ENCODE measurements at places on chromosomes 3 and 15.

- DNase-seq, result no peak
These were observed 20.8 kb downstream of the CIAO2A start for GRCh38 chr15:64072812-64073211.

DNA sequence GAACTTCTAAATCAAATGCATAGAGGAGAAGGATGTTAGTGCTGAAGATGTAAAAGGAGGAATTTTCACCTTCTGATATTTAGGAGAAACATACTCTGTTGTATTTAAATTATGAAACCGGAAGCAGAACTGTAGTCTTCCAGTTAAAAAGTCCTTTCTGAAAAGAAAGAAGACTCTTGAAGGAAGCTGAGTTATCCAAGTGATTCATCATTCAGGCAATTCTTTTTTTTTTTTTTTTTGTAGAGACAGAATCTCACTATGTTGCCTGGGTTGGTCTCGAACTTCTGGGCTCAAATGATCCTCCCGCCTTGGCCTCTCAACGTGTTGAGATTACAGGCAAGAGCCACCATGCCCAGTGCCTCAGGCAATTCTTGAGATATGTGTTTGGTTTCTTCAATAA, 424.8 kb upstream of the TPM1 start:
- DNase-seq, result no peak

GRCh38 chr3:76958274-76958673, 81.6 kb upstream of the ROBO2 start:
- DNase-seq, result no peak

DNA sequence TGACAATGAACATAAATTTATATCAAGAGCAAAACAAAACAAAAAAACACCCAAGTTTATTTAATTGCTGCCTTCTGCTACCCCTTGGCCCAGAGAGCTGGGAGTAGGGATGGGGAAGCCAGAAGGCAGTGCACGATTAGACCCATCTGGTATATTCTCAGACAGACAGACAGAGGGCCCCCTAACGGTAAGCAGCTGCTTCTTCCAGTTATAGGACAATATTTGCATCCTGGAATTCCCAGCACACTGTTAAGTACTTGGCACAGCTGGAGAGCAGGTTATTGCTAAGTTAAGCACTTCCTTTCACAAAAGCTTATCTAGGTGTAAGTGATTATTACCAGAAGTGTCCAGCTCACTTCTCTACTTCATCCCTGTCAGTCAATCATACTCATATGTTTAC, 39.3 kb downstream of the C2CD4B start:
- peak; percentile 38 for DNase-seq

DNA sequence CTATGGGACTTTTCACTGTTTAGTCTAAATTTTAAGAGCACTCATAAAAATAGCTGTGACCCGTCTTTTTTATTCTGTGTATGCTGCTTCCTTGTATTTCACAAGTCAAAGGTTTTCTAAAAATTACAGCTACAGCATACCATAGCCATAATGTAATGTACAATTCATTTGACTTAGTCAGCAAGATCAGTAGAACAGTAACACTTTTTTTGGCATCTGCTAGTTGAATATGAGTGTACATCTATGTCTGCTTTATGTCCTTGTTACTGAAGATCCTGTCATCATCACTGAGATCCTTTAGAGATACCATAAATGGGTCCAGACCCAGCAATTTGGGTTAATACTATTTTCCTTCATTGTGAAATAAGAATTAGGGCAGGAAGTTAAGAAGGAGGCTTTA, 42.2 kb downstream of the CMSS1 start:
- no peak for DNase-seq

- DNase-seq, result no peak
These were observed 10.3 kb downstream of the PIK3CA start for GRCh38 chr3:179158336-179159039.

- no peak for DNase-seq
These were observed at the start of gene PLIN1 for GRCh38 chr15:89679212-89679611. PLIN1 (minus strand) TSS chr15:89679367; CDS start chr15:89677489, 1,878 bp downstream.

- DNase-seq, result no peak
These were observed 31.2 kb downstream of the SPATA12 start for GRCh38 chr3:57091521-57092273.

GRCh38 chr3:159607856-159608255, 380.8 kb upstream of the IL12A start:
- DNase-seq, result no peak

- no peak for DNase-seq
These were observed 82.0 kb downstream of the ETFA start for GRCh38 chr15:76229266-76229665.

GRCh38 chr15:73239564-73240215, 129.1 kb downstream of the HCN4 start:
- DNase-seq, result no peak

DNA sequence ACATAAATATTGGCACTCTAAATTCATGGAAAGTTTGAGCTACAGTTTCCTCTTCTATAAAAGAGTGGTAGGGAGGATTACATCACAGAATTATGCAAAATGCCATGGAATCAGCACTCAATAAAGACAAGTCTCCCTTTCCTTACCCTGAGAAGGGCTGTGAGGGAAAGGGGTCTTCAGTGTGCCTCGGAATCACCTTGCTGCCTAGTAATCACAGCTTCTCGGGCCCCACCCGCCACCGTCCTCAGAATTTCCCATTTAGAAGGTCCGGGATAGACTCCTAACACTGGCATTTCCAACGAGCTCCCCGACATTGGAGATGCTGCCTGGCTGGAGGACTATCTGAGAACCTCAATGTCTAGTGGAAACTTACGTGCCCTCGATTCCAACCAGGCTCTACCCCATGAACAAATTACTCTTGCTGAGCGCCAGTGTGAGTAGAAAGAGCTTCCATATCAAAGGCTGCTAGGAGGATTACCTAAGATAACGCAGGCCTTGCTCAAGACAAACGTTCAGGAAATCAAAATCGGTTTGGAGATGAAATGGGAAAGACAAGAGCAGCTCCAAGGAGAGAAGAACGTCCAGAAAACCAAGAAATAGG, 92.1 kb upstream of the CHD2 start:
- no peak for DNase-seq

GRCh38 chr3:56257826-56258225, 210.4 kb downstream of the ERC2 start:
- DNase-seq, result no peak

DNA sequence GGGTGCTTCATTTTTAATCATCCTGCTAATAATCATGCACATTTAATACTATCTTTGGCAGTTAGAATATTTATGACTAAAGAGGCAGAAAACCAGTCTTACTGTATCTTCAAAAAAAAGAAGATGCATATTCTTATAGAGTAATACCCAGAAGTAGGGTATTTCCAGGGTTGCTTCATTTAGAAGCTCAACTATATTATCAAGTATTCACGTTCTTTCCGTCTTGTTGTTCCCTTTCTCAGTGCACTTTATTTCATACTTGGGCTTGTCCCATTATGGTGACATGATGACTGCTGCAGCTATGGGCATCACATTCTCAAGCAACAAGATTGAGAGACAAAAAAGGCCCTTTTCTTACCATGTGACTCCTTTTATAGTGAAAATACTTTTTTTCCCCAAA, 96.8 kb upstream of the ASB14 start:
- DNase-seq, result no peak

GRCh38 chr3:9033867-9034266, 70.6 kb upstream of the RAD18 start:
- DNase-seq, result no peak

DNA sequence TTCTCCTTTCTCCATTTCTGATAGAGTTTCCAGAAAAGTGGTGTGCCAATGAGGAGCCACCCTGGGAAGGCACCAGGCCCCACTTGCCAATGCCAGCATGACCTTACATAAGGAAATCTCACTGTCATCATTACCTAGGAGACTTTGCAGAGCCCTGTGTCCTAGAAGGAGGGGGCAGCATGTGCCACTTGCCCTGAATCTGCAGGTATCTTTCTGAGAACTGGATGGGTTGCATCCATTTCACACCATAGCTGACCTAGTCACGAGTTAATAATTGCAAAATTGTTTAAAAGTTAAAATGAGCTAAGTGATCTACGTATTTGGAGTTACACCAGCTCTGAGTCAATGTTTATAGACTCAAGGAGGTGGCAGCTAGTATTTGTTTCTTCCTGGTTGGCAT, 14.3 kb downstream of the CA12 start:
- DNase-seq, result no peak

GRCh38 chr15:81863162-81863561, 182.7 kb downstream of the MEX3B start:
- DNase-seq, result no peak

DNA sequence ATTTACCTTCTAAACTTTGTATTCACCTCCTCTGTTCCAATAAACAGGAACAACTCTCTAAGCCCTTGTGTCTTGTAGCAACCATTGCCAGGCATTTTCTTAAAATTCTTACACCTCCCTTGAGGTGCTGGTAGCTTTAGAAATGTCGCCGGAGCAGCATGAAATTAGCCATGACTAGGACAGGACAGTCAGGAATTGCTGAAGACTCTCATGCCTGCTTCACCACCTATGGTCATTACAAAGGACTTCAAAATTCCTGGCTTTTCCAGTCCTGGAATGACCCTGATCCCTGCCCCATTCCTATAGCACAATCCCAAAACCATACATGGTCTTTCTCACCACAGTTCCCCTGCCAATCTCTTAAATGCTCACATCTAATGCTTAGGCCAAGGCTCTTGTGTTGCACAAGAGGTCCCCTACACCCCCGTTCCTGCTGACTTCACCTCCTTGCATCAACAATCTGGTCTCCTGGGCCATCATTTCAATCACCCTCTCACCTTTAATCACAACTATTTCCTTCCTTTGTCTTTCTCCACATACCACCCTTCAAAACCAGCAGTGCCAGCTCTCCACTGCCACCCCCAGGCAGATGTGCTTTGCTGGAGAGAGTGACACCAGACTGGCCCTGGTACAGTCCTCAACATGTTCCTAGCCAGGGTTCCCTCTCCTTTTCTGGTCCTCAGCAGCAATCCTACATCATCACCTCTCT, 113.2 kb upstream of the TJP1 start:
- DNase-seq, result no peak

DNA sequence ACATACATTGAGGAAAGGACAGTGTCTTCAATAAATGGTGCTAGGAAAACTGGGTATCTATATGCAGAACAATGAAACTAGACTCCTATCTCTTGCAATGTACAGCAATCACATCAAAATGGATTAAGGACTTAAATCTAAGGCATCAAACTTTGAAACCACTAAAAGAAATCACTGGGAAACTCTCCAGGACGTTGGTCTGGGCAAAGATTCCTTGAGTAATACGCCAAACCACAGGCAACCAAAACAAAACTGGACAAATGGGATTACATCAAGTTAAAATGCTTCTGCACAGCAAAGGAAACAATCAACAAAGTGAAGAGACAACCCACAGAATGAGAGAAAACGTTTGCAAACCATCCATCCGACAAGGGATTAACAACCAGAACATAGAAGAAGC, 14.5 kb downstream of the LAMP3 start:
- DNase-seq, result no peak

- peak; percentile 2 for DNase-seq
These were observed 31.5 kb upstream of the TFDP2 start for GRCh38 chr3:142180761-142181362.

GRCh38 chr3:4949659-4950058, 29.6 kb upstream of the BHLHE40 start:
- no peak for DNase-seq

DNA sequence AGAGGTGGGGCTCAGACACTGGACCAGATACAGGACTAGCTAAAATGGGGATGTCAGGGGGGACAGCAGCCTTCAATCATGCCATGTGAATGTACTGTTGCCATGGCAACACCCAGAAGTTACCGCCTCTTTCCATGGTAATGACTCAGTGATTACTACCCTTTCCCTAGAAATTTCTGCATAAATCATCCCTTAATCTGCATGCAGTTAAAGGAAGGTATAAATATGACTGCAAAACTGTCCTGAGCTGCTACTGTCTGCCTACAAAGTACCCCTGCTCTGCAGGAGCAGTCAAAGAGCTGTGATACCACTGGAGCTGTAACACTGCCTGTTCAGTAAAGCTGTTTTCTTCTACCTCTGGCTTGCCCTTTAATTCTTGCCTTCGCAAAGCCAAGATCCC, 168.2 kb downstream of the PEAK1 start:
- DNase-seq, result no peak

GRCh38 chr3:10888518-10889090, 72.6 kb downstream of the SLC6A11 start:
- DNase-seq, result no peak

DNA sequence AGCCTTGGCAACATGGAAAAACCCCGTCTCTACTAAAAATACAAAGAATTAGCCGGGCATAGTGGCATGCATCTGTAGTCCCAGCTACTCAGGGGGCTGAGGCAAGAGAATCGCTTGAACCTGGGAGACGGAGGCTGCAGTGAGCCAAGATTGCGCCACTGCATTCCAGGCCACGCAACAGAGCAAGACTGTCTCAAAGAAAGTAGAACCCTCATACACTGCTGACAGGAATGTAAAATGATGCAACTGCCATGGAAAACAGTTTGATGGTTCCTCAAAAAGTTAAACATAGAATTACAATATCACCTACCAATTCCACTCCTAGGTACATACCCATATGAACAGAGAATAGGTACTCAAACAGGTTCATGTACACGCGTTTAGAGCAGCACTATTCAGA, 158.9 kb downstream of the TBC1D5 start:
- DNase-seq, result no peak

DNA sequence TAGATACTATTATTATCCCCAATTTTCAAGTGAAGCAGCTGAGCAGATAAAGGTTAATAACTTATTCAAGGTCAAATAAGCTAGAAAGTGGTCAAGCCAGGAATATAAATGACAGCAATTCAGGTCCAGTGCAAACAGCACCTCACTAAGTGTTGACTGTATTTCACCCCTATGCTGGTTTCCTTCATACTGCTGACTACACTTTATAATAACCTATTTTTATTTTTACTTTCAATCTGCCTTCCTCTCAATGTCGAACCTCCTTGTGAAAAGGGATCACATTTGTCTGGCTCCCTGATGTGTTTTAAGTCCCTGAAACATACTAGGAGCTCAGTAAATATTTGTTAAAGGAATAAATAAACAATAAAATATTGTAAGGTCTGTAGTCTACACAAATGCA, 146.1 kb downstream of the NAALADL2 start:
- no peak for DNase-seq

DNA sequence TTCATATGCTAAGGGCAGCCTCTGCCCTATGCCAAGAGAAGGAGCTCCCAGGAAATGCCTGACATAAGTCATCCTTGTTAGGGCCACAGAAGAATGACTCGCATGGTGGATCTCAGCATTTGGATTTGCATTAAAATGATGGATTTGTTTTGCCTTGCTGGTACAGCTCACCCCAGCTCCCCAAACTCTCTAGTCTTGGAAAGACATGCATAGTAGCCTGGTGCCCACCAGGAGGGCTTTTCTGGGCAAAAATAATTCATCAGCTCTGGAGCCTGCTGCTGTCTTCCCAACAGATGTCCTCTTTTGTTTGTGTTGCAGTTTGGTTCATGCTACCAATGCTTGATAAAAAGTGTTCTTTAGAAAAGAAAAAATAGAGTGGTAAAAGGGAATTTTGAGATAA, 833.0 kb downstream of the AGBL1 start:
- no peak for DNase-seq

DNA sequence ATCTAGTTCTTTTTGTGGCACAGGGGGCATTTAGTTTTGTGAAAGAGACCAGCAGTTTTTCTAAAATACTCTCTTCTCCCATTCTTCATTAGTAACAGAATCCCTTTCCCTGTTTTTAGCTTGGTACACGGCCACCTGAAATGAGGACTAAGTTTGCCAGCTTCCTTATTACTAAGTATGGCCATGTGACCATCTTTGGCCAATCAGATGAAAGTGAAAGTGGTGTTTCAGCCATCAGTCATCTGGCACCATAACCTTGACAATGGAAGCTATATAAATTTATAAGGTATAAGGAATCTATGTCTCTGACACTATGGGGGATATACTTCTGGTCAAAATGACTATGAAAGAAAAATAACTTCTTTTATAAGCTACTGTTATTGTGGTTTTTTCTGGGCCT, 570.4 kb downstream of the AGBL1 start:
- DNase-seq, result no peak

Data from COR-L47 (cell line).